ENCODE measurements at places on chromosomes 16 and 17. TPM values are rescaled to one million over a fixed set of nuclear protein-coding genes. Genes with fewer than 3 reads are reported as not detected.

The SLC5A10 gene
- total RNA-seq = not detected

The SLC16A3 gene
- total RNA-seq = 15.6 TPM

The CYB5D1 gene
- total RNA-seq = 9.2 TPM

GRCh38 chr17:31156326-31156725, 61.5 kb downstream of the NF1 start:
- no peak for DNase-seq
- no peak overlapping the region for H3K4me3 ChIP-seq
- H3K4me1 ChIP-seq = no peaks in the 10 kb centered on the region
- H3K27ac ChIP-seq = no peak overlapping the region
- H3K27me3 ChIP-seq = no peaks in the 10 kb centered on the region
- H3K36me3 ChIP-seq = no peaks in the 10 kb centered on the region

- peaks cover 15% of the 10 kb centered on the region for H3K4me1 ChIP-seq
- no peak for DNase-seq
- H3K4me3 ChIP-seq = no peak overlapping the region
- H3K27me3 ChIP-seq = peaks cover 2% of the 10 kb centered on the region
- no peak overlapping the region for H3K27ac ChIP-seq
- H3K36me3 ChIP-seq = no peaks in the 10 kb centered on the region
Measured at GRCh38 chr17:65177901-65178300, 40.7 kb downstream of the RGS9 start.

DNA sequence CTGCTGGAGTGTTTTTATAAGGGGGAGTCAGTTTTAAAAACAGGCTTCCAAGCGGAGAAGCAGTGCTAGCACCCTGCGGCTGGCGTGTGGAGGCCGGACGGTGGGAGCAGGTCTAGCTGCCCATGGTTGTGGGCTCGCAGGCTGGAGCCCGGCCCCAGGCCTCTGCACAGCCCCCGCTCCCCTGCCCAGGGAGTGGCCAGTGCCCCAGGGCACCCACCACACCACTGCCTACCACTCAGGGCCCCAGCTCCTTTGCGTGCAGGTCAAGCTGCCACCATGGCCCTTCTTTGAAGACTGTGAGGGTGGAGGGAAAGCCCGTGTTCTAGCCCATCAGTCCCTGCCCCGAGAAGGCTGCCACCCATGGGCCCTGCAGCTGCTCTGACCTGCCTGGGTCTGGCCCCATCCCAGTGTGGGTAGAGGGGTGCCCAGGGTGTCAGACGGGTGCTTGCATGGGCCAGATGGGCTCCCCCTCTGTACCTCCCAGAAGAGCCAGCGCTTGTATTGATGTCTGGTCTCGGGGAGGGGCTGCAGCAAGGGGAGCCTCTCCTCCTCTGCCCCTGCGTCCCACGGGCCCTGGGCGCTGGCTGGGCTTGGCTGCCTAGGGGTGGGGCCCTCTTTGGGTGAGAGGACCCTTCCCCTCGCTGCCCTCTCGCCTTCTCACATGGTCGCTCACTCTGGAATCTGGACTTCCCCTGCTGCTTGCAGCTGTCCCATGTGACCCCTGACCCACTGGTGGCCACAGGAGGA, 1.5 kb upstream of the NUDT16L1 start:
- peaks cover 16% of the 10 kb centered on the region for H3K27me3 ChIP-seq
- DNase-seq = no peak
- no peaks in the 10 kb centered on the region for H3K36me3 ChIP-seq
- peak overlapping the region; percentile 28 for H3K27ac ChIP-seq
- H3K4me3 ChIP-seq = peak overlapping the region; percentile 70

- peaks cover 6% of the 10 kb centered on the region for H3K36me3 ChIP-seq
- no peak for DNase-seq
- no peak overlapping the region for H3K27ac ChIP-seq
- no peaks in the 10 kb centered on the region for H3K4me1 ChIP-seq
Measured at GRCh38 chr17:16962804-16963203, 9.1 kb downstream of the TNFRSF13B start.

DNA sequence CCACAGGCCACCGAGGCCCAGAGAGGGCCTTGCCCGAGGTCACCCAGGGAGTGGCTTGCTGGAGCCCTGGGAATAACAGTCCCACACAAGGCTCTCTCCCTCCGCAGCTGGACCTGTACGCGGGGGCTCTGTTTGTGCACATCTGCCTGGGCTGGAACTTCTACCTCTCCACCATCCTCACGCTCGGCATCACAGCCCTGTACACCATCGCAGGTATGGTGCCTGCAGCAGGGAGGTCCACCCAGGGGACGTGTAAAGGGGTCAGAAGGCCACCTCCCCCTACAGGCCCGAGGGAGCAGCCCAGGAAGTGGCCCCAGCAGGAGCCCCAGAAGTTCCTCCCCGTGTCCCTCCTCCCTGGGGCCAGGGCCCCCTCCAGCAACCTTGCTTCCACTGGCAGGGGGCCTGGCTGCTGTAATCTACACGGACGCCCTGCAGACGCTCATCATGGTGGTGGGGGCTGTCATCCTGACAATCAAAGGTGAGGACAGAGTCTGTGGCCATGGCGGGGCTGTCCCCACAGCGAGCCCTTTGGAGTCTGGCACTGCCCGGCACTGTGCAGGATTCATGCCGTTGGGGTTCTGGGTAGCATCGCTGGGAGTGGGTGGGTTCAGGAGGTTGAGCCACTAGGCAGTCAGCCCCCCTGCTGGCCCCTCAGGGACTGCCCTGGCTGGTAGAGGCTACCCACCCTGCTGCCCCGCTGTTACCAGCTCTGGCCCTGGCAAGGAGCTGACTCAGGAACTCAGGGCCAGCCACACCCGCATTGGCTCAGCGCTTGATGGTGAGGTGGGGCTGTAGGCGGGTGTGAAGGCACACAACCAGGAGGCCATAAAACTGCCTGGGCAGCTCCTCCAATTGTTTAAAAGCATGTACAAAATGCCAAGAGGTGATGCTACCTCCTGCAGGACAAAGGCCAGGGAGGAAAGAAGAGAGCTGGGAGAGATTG, 17.3 kb downstream of the SLC5A10 start:
- no peak overlapping the region for H3K4me3 ChIP-seq
- H3K36me3 ChIP-seq = no peaks in the 10 kb centered on the region
- H3K27me3 ChIP-seq = no peaks in the 10 kb centered on the region
- H3K27ac ChIP-seq = no peak overlapping the region
- no peak for DNase-seq
- peaks cover 6% of the 10 kb centered on the region for H3K4me1 ChIP-seq

GRCh38 chr17:75317671-75318070, 28.4 kb upstream of the SLC25A19 start:
- peaks cover 9% of the 10 kb centered on the region for H3K4me1 ChIP-seq
- DNase-seq = no peak
- H3K27me3 ChIP-seq = peaks cover 2% of the 10 kb centered on the region
- no peak overlapping the region for H3K27ac ChIP-seq
- no peaks in the 10 kb centered on the region for H3K36me3 ChIP-seq
- no peak overlapping the region for H3K4me3 ChIP-seq
